EL (cell line): ENCODE measurements at places on chromosomes 3 and 15.

- DNase-seq: peak; percentile 3
Measured at GRCh38 chr3:59364496-59364895, 314.7 kb upstream of the CFAP20DC start.

DNA sequence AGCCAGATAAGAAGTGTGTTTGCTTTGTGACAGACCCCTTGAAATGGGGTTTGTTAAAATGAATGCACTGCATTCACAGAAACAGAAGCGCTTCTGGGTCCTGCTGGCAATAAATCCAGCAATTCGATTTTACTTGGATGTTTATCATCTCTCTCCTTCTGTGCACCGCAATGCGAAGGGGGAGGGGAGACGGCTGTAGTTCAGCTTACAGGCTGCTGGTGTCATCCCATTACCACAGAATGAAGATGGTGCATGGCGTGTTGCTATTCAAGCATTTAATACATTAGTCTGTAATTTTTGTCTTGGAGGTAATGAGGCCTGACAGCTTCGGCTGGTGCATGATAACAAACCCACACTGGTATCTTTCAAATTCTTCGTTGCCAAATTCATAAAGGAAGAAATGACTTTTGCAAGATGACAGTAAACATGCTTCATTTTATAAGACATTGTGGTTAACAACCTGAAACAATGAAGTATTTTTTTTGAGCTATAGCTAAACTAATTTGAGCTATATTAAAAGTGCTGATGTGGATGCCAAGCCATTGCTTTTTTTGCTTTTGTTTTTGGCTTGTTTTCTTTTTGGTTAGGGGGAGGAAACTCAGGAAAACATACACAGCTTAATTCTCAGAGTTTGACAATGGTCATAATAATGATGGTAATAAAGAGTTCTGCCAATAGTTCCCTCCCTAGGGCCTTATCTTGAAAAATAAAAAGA, 418.3 kb downstream of the OTOL1 start:
- DNase-seq: peak; percentile 71

DNA sequence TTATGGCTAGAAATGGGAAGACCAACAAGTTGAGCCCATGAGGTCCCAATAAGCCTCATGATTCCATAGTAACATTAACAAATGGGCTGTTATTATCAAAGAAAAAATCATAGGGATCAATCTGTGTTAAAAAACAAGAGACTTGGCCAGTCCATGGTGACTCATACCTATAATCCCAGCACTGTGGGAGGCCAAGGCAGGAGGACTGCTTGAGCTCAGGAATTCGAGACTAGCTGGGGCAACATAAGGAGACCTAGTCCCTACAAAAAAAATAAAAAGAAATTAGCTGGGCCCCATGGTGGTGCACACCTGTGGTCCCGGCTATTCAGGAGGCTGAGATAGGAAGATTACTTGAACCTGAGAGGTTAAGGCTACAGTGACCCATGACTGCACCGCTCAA, 124.8 kb downstream of the DMXL2 start:
- DNase-seq: peak; percentile 12

DNA sequence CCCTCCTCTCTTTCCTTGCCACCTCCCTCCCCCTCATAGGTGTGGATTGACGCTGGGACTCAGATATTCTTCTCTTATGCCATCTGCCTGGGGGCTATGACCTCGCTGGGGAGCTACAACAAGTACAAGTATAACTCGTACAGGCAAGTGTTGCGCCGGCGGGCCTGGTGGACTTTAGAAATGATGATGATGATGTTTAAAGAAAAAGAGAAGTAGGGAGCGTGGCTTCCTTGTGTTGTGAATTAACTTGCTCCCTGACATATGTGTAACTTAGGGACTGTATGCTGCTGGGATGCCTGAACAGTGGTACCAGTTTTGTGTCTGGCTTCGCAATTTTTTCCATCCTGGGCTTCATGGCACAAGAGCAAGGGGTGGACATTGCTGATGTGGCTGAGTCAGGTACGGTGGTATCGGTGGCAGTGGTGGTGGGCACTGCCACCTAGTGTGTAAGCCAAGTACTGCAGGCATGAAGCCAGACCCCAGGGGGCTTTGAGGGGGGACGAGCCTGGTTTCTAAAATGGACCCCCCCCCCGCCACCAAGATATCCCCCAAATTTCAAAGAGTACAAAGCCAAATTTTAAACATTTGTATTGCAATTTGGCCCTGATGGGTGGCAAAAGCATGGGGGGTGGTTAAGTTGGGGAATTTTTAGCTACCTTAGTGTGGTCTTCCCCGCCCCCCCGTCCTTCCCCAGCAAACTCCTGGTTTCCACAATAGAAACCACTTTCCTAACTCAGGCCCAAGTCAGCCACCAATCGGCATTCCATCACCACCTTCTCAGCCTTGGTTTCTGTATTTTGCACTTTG, 65.6 kb downstream of the SLC6A6 start:
- peak; percentile 43 for DNase-seq

DNA sequence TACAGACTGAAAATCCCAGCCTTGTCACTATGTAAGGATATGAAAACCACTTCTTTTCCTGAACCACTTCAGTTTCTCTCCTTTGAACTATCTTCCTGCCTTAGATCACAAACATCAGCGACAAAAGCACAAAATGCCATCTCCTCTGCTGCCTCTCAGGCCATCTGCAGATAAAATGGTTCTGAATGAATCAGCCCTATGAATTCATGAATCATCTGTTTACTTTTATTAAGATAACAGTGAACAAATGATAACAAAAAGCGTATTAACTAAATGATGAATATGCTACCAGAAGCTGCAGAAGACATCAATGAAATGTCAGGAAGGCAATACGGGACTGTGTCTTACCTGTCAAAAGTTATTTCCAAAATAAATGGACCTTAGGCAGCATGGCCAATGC, 928.1 kb downstream of the ROBO1 start:
- peak; percentile 44 for DNase-seq

DNA sequence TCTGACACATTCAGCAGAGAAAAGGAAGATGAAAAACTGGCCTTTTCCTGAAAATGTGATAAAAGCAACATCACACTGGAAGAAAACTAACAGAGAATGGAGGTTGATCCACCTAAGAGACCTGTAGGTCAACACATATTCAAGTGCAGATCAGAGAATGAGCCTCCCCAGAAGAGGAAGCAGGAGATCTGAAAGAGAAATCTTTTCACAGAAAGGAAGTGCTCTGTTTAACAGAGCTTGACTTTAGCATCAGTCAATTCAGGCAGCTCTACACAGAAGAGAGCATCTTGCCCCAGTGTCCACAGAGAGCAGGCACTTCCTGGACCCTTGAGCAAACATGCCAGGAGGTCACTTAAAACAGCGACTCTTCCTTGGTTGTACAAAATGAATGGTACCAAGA, 655.4 kb upstream of the GBE1 start:
- DNase-seq: no peak

- no peak for DNase-seq
Measured at GRCh38 chr3:58794750-58795149, 128.2 kb upstream of the FAM3D start.
